ENCODE measurements at places on chromosomes 5 and 9. TPM values are rescaled to one million over a fixed set of nuclear protein-coding genes. Genes with fewer than 3 reads are reported as not detected.

LEAP2 gene
- total RNA-seq = 3.8 TPM

SPINK9 gene
- not detected for total RNA-seq

ENTREP1 gene
- not detected for total RNA-seq

GPR150 gene
- 0.54 TPM for total RNA-seq

CDH9 gene
- total RNA-seq = not detected

FOXD4 gene
- total RNA-seq = 0.20 TPM

TRIM7 gene
- total RNA-seq = 0.56 TPM

SNX24 gene
- total RNA-seq = 2.0 TPM

SLC1A3 gene
- total RNA-seq = not detected

NANS gene
- 58.7 TPM for total RNA-seq

Data from T-helper 1 cell treated with Interleukin-12 subunit alpha and Interleukin-12 subunit beta and Interleukin-4 antibody, amounts not matched to agents 30 ng/mL and 1 ng/mL, for 36 hours (primary cell).